Osteoblast (primary cell): ENCODE measurements at places on chromosomes 2 and 18.
A peak's percentile ranks its signal among the peaks of the same experiment; 100 is the strongest.

DNA sequence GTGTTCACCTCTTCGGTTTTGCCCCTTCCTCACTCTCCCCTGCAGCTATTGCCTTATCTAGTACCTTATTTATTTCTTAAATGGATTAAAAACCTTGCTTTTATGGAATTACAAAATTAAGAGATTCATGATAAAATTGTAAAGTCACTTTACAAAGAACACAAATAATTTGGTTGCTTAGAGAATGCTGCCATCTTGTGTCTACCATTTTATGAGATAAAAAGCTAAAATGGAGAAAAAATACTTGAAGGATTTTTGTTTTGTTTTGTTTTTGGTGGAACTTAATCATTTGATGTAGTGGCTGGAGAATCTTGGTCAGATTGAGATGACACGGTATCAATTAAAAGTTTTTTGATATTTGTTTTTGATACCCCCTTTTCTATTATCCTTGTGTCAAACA lies 69.6 kb downstream of the R3HDM1 start:
- no peaks in the 10 kb centered on the region for H3K27me3 ChIP-seq
- H3K36me3 ChIP-seq: peaks cover 3% of the 10 kb centered on the region
- H3K4me1 ChIP-seq: no peaks in the 10 kb centered on the region
- no peak overlapping the region for H3K27ac ChIP-seq

DNA sequence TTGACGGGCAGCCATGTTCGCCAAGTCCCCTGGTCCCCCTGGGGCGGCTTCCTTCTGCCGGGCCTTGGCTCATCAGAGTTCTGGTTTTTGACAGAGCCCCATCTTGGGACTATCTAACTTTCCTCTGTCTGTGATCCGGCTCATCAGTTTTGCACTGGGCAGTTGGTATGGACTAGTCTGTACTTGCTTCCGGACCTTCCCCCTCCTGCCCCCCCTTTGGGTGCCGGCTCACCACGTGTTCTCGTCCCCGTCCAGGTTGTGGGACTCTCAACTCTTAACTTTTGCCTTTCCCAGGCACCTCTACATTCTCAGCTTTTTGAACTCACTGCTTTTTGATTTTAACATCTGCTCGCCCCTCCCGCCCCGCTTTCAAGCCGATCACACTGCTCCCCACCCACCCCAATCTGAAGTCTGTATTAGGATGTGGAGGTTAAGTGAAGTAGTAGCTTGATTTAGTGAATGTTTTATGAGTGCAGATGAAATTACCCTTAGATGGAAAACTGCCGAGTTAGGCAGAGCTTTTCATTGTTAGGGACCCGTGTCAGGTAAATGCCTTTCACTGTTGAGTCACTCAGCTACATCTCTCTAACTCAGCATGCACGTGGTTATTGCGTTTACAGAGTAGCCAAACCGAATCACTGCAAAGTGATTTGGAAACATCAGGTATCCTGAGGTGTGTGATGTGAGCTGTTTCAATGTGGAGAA lies 874 bp downstream of the WDR43 start:
- DNase-seq: peak; percentile 78
- H3K36me3 ChIP-seq: no peaks in the 10 kb centered on the region
- H3K27me3 ChIP-seq: no peaks in the 10 kb centered on the region
- H3K4me1 ChIP-seq: peaks cover 35% of the 10 kb centered on the region

DNA sequence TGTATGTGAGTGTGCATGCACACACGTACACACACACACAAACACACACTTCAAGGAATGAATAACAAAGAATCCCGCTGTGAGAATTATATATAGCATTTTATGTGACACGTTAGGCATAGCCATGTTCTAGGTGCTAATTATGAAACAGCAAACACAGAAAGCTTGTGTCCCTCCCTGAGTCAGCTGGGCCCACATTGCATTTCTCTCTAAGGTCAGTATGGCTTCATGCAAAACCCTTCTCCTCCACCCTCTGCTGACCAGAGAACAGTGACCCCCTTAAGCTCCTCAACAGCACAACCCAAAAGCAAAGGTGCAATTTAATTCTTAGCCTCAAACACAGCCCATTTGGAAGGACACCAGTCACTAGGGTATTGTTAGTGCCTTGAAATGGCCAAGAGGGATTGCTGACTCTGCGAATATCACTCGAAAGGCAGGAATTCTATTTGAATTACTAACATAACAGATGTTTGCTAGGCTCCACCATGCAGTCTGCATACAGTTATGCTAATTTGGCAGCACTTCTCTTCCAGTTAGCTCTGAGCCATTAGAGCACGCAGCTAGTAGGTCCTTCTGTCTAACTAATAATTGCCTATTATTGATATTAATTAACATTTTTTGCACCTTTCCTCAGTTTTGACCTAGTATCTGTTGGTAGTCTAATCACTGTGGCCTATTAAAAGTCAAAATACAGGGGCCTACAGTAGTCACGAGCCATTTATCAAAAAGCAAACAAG lies 149.0 kb downstream of the LNPK start:
- no peak overlapping the region for H3K4me3 ChIP-seq
- H3K27ac ChIP-seq: no peak overlapping the region
- no peak for DNase-seq
- H3K27me3 ChIP-seq: no peaks in the 10 kb centered on the region

DNA sequence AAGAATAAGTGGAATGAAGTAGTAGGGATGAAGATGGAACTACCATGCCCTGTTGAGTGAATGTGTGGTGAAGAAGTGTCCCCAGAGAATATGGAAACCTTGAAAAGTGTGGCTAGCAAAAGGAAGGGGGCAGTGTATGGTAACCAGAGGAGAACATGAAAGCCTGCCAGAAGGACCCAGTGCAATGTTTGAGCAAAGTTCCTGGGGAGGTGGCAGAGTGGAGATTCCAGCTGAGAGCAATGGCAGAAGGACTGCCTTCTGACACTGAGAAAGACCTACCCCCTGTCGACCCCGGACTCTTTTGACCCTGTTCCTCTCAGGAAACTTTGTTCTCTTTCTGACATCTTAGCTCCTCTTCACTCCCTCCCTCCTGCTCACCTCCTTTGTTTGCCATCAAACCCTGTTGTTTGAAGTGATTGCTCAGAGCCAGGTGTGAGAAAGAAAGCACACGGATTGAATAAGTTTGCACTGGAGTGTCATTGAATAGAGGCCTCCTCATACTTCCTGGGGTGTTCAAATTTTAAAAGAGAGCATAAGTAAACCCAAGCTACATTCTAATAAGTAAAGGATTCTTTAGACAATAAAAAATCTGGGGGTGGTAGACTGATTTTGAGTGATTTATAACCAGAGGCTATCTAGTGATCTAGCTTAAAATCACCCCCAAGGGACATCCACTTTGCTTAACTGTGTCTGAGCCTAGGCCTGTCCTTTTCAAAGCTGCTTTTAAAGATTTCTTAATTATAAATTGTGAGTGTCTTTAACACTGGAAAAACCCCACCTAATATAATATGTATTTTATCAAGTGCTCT lies 57.1 kb downstream of the TRIB2 start:
- no peaks in the 10 kb centered on the region for H3K36me3 ChIP-seq
- H3K27me3 ChIP-seq: no peaks in the 10 kb centered on the region
- no peak overlapping the region for H3K27ac ChIP-seq
- no peak overlapping the region for H3K4me3 ChIP-seq
- no peak for DNase-seq

GRCh38 chr2:136863874-136864273 lies 98.5 kb downstream of the THSD7B start:
- no peaks in the 10 kb centered on the region for H3K36me3 ChIP-seq
- DNase-seq: no peak
- no peaks in the 10 kb centered on the region for H3K4me1 ChIP-seq
- no peaks in the 10 kb centered on the region for H3K27me3 ChIP-seq
- H3K4me3 ChIP-seq: no peak overlapping the region
